ENCODE measurements at places on chromosomes 16 and 17. TPM values are rescaled to one million over a fixed set of nuclear protein-coding genes. Genes with fewer than 3 reads are reported as not detected.
A peak's percentile ranks its signal among the peaks of the same experiment; 100 is the strongest.

- DNase-seq, result no peak
Observed at GRCh38 chr17:3802461-3803307, 1.7 kb upstream of the ITGAE start.

GRCh38 chr16:35184356-35184870, 1725.0 kb downstream of the TP53TG3F start:
- DNase-seq, result no peak

The DCTPP1 gene
- 54.8 TPM for total RNA-seq

GRCh38 chr17:15106540-15106939, 158.6 kb downstream of the PMP22 start:
- peak; percentile 63 for DNase-seq

The CPHXL2 gene
- total RNA-seq, result not detected

DNA sequence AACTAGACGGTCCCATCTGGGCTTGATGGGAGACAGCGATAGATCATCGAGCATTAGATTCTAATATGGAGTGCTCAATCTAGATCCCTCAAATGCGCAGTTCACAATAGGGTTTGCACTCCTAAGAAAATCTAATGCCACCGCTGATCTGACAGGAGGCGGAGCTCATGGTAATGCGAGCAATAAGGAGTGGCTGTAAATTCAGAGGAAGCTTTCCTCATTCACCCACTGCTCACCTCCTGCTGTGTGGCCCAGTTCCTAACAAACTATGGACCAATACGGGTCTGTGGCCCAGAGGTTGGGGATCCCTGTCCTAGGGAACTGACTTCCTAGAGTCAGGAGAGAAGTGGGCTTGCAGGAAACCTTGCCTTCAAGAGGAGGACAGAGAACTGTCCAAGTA, 25.2 kb upstream of the AMZ2 start:
- no peak for DNase-seq

DNA sequence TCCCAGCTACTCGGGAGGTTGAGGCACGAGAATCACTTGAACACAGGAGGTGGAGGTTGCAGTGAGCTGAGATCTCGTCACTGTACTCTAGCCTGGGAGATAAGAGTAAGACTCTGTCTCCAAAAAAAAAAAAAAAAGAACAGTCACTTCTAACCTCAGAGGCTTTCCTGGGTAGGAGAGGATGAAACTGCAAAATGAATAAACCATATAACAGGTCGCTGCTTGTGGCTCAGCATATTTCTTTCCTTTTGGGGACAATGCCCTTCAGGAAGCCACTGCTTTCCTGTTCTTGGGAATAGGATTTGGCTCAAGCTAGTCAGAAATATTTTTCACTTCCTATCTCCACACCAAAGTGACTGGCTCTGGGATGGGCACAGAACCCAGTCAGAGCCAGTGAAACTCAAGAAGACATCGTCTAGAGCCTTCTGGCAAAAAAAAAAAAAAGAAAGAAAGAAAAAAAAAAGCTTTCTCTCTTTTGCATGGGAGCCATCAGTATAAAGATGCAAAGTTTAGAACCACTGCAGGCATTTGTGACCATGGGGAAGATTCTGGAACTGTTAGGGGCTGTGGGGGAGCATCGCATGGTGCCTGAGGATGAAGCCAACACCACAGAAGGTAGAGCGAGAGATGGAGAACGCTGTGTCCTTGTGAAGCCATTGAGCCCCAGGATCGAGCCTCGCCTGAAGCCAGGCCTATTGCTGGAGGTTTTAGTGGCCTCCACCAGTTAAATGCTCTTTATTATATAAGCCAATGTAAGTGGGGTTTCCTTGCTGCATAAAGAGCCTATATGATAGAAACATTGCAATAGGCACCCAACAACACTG, 71.8 kb upstream of the MRTFB start:
- no peak for DNase-seq

The KRT12 gene
- total RNA-seq, result not detected

DNA sequence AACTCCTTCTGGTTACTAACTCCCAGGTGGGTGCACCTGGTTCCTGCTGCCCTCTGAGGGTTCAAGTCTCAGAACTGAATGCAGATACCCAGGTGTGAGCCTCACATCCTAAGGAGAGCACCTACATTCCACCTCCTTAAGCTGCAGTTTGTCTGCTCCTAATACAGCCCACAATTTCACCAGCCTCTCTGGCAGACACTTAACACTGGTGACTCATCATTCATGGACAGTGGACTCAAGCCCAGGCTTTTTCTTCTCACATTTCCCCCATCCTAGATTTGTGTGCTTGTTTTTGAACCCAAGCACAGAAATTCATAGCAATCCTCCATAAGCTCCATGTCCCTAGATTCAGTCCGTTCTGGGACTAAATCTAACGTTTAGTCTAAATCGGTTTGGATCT, 7.0 kb upstream of the MAF start:
- no peak for DNase-seq

DNA sequence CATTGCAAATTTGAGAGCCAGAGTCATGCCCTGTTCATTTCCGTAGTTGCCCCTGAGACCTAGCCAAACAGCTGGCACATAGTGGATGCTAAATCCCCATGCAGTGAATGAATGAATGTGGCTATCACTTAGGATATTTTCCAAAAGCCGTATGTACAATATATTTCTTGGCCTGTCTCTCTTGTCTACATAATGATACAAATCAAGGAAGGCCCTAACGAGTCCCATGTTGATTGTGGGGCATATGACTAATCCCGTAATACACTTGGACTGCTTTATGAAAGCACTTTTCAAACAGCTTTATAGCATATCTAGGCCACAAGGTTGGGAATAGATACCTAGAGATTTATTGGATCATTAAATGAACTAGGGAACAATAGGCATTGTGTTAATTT, 478.0 kb downstream of the SLC39A11 start:
- no peak for DNase-seq

- no peak for DNase-seq
Observed at GRCh38 chr17:48378708-48379392, 51.2 kb downstream of the SKAP1 start.

DNA sequence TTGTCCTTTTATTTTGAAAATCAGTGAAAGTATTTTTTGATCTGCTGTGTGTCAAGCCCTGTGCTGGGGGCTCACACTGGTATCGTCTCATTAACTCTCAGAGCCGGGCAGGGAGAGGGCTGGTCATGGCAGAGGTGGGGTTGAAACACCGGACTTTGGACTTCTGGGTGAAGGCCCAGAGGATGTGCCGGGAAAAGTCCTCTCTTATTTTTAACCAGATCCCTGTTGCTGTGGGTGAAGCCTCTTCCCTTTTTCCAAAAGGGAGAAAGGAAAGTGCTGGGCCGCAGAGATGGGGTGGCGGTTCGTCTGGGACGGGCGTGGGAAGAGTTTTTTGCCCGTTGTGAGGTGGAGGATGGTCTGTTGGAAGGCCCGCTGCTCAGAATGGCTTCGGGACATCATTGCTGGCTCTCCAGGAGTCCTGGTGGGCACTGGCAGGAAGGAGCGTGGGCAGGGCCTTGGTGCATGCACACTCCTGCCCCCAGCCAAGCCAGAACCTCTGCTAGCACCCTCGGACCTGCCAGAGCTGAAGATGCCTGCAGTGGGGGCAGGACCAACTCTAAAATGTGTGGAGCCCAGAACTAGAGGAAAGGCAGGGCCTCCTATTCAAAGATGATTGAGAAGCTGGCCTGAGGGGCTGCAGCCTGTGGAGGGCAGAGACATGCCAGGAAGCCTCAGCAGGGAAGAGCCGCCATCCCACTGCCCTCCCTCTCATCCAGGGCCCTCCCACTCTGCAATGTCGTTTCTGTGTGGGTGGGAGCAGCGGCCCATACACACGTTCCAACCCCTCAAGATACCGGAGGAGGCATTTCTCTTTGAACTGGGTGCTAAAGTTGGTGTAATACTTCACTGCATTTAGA, 213.2 kb downstream of the CCDC182 start:
- no peak for DNase-seq

The CMTR2 gene
- total RNA-seq, result 21.0 TPM

DNA sequence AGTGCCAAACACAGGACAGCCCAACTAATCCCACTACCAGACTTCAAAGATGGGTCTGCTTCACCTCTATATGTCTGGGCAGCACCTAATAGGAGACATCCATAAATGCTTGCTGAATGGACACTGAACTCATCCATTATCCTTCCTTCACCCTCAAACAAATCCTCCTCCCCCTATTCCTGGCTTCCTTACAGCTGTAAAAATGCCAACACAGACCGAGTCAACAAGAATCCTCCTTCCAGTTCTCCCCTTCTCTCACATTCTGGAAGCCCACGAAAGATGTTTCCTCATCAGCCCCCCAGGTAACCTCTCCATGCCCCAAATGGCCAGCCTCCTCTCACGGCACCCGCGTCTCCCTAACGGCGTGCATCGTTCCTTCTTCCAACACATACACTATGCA, 12.3 kb downstream of the PELP1 start:
- DNase-seq, result no peak

The SDR42E1 gene
- total RNA-seq, result not detected

DNA sequence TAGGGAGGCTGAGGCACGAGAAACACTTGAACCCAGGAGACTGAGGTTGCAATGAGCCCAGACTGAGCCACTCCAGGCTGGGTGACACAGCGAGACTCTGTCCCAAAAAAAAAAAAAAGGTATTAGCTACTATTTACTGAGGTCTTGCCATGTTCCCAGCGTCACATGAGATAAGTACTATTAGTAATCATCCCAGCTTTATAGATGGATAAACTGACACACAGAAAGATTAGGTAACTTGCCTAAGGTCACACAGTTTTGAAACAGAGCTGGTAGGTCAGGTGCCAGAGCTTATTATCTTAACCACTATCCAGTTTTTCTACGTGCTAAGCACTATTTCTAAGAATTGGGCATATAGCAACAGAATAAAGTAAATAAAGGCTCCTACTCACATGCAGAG, 51.6 kb downstream of the TEX14 start:
- no peak for DNase-seq

- DNase-seq, result no peak
Observed at GRCh38 chr16:89742948-89743347, 21.6 kb downstream of the ZNF276 start.

The P3H4 gene
- total RNA-seq, result 23.3 TPM

The CFAP52 gene
- 0.51 TPM for total RNA-seq

DNA sequence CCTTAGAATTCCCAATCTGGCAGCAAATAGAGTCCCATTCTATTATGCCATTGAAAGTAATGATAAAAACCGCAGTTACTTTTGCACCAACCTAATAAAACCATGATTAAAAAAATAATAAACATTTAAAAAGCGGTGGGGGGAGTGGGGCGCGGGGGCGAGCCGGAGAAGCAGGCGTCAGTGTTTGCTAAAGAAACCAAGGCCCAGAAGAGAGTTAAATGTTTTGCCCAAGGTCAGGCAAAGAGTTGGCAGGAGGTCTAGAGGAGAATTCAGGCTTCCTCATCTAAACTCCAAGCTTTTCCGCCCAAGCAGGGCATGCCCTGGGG, 9.7 kb upstream of the PRSS22 start:
- DNase-seq, result no peak
